ENCODE measurements at places on chromosomes 11 and 22. TPM values are rescaled to one million over a fixed set of nuclear protein-coding genes. Genes with fewer than 3 reads are reported as not detected.
A peak's percentile ranks its signal among the peaks of the same experiment; 100 is the strongest.

PKP3 gene
- not detected for total RNA-seq

GRCh38 chr11:27427183-27427980 lies 45.2 kb downstream of the LGR4 start:
- DNase-seq = no peak

TRIM49C gene
- not detected for total RNA-seq

TNNT3 gene
- 8.7 TPM for total RNA-seq

DNA sequence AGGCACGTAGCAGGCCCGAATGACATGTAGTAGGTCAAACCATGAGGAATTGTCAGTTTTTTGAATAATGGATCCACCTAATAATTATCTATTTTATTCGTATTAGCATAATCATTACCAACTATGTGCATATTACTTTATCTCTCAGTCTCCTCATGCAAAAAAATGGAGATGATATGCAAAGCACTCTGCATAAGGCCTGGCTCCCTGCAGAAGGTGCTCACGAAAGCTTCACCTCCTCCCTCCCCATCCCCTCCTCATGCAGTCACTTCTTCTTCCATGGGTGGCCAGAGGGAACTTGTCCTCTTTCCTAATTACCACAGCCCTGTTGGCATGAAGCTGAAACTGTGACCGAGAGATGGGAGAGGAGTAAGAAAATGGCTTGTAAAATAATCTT lies 20.8 kb upstream of the TSKU start:
- no peak for DNase-seq

- peak; percentile 68 for DNase-seq
Observed at GRCh38 chr22:49657275-49657973, 170.2 kb downstream of the BRD1 start.

DNA sequence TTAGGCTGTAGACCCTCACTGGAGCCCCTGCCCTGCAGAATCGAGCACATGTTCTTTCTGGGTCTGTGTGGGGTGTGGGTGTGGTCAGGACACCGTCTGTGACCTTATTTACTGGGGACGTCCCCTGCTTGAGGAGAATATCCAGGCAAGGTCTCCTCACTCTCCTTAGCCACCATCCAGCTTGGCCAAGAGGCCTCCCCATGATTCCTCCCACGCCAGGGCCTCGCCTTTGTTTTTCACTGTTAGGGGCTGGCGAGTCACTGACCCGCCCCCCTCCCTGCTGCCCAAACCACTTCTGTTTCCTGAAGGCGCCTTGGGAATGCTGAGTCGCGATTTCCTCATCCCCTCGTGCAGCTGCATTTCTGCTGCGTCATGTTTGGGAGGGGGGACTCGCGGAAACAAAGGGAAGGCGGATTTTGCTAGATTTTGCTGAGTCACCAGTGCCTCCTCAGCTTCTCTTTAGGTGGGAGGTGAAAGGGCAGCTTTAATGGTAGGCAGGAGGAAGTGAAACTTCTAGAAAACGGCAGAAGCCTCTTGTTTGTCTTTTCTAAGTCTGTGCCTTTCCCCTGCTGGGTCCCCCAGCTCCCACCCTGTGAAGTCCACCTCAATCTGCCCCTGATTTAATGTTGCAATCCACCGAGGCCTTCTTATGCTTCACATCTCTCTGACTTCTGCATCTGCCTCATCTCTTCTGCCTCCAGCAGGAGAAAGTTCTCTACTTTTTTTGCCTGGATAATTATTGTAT lies 4.0 kb upstream of the HMOX1 start:
- DNase-seq = peak; percentile 92

- no peak for DNase-seq
Observed at GRCh38 chr22:37764622-37765021, 43.1 kb upstream of the GCAT start.

GRCh38 chr11:123211981-123212380 lies 16.9 kb upstream of the CLMP start:
- DNase-seq = no peak

Data from adrenal gland (tissue), 19 donors.